ENCODE measurements at places on chromosomes 12 and 14. TPM values are rescaled to one million over a fixed set of nuclear protein-coding genes. Genes with fewer than 3 reads are reported as not detected.

- no peak for DNase-seq
Measured at GRCh38 chr12:113788020-113788856, 177.9 kb downstream of the RBM19 start.

DNA sequence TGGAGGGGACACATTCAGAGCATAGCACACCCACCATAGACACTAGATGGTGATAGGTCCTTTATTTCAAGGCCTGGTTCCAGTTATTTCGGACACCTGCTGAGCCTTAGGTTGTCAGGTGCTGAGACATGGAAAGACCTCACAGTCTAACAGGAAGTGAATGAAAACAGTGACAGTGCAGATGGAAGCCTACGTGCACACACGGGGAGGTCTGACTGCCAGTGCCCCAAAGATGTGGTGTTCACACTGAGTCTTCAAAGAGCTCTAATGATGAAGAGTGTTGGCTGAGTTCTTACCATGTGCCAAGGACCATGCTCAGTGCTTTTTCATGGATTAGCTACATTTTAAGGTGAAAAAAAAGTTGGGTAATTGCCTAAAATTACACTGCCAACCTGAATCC lies 46.6 kb downstream of the CKB start:
- no peak for DNase-seq

GRCh38 chr12:49055978-49056754 lies 4.4 kb downstream of the KMT2D start:
- DNase-seq = peak; percentile 73

- no peak for DNase-seq
Measured at GRCh38 chr12:120529641-120530417, 871 bp upstream of the COQ5 start.

The SLC17A8 gene
- not detected for polyA plus RNA-seq

DNA sequence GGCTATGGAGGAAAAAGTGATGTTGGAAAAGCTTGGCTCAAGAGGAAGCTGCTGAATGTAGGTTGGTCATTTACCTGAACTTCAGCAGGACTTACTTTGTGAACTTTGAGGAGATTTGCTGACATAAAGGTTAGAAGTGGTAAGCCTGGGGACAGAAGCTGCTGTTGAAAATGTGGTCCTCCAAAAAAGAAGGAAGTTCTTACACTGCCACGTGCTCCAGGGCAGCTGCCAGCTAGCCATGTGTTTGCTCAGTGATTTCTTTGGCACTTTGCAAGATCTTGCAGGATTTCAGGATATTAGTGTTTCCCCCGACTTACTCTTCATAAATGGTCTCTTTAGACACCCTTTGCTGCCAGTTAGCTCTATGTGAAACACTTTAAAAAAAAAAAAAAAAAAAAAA lies 14.8 kb upstream of the DYRK2 start:
- DNase-seq = no peak

The TAS2R43 gene
- polyA plus RNA-seq = not detected

The STON2 gene
- 0.28 TPM for polyA plus RNA-seq

The MUCL1 gene
- polyA plus RNA-seq = not detected

GRCh38 chr12:25364529-25365339 lies 114.0 kb upstream of the KRAS start:
- DNase-seq = no peak

DNA sequence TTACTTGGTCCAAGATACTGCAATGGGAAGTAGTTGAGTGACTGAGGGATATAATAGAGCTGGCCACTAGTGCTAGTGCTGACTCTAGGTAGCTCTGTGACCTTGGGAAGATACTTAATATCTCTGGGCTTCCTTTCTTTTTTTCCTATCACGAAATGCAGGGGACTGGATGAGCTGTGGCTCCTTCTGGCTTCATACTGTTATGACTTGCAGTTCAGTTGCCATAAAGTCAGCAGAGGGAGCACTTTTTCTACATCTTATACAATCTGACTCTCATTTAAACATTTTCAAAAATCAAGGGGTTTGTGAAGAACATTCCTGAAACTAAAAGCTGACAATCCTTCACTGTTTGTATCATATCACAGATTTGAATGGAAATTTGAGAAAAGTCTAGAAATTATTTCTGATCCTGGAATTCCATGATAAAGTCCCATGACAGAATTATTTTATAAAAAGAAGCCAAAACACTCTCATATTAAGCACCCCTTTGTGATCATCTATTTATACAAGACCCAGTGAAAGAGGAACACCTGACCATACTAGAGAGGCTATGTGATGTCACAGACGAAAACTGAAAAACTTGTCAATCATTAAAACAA lies 5.3 kb downstream of the BHLHE41 start:
- DNase-seq = no peak

The OTX2 gene
- polyA plus RNA-seq = not detected

The COX6A1 gene
- 708 TPM for polyA plus RNA-seq

DNA sequence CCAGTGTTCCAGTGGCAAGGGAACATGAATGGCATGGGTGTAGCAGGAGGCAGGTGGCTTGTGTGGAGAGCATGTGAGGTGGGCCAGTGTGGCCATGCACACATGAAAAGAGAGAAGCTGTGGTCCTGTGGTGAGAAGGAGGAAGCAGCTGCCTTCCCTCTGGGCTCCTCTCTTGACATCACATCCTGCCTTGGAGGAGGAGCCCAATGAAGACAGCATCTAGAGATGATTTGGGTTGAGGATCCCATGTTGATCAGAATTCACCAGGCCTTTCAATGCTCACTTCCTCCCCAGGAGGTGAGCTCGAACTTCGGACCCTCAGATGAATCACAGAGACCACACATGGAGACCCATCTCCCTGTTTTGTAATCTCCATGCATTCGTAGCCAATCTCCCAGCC lies 82.6 kb downstream of the LRRC74A start:
- DNase-seq = no peak

GRCh38 chr12:111318450-111318849 lies 50.4 kb downstream of the PHETA1 start:
- DNase-seq = no peak

GRCh38 chr14:103205541-103205906 lies 82.3 kb downstream of the TNFAIP2 start:
- no peak for DNase-seq

The TGM1 gene
- 0.61 TPM for polyA plus RNA-seq

The ADAMTS20 gene
- polyA plus RNA-seq = not detected

The TSPAN19 gene
- polyA plus RNA-seq = not detected

DNA sequence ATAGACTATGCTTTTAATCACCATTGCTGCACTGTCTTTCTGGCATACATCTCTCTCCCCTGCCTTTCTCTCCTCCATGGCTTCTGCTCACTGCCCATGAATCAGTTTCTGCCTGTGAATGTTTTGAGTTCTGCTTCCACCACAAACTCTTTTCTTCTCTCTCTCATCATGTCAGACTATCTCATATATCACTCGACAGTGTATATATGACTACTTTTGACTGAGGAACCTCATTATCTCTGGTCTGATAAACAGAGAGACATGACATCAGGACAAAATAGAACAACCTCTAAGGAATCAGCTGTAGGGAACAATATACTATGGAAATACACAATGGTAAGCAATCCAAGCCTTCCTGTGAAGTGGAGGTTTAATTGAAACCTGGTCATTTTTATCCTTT lies 177.9 kb downstream of the FOXA1 start:
- DNase-seq = no peak

DNA sequence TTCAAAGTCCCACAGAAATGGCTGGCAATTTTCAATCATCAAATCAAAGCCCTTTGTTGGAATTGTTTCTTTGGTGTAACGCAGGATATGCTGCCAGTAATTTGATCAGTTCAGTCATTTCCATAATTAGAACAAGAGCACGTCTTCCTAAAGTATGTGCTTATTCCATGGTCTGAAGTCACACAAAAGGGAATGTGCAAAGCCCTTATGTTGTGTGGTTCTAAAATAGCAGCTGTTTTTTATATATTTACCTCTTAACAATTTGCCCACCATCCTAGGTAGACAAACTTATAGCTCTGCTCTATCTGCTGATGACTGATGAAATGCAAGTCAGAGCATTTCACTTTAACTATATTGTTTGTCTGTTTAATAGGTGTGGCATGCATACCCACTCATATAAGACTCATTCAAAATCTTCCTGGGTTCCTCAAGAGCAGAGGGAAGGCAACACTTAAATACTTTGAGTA lies 176.1 kb upstream of the SLC38A2 start:
- DNase-seq = no peak
